Ascending aorta (tissue), 2 donors: ENCODE measurements at places on chromosomes 3 and 15.

- no peak for DNase-seq
These were observed 33.7 kb downstream of the CRYGS start for GRCh38 chr3:186510374-186511079.

- DNase-seq: no peak
These were observed 1.5 kb upstream of the RBM15B start for GRCh38 chr3:51389423-51390183.

- no peak for DNase-seq
These were observed 15.5 kb upstream of the SNRPA1 start for GRCh38 chr15:101310508-101310907.

DNA sequence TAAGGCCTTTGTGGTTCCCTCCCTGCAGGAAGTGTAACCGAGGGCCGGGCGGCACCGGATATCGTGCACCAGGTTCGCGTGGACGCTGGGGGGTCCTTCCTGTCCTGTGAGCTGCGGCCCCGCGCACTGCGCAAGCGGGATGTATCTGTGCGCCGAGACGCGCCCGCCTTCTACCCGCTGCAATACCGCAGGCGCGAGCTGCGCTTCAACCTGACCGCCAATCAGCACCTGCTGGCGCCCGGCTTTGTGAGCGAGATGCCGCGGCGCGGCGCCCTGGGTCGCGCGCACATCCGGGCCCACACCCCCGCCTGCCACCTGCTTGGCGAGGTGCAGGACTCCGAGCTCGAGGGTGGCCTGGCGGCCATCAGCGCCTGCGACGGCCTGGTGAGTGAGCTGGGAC is 35.9 kb downstream of the SAXO2 start:
- DNase-seq: no peak

DNA sequence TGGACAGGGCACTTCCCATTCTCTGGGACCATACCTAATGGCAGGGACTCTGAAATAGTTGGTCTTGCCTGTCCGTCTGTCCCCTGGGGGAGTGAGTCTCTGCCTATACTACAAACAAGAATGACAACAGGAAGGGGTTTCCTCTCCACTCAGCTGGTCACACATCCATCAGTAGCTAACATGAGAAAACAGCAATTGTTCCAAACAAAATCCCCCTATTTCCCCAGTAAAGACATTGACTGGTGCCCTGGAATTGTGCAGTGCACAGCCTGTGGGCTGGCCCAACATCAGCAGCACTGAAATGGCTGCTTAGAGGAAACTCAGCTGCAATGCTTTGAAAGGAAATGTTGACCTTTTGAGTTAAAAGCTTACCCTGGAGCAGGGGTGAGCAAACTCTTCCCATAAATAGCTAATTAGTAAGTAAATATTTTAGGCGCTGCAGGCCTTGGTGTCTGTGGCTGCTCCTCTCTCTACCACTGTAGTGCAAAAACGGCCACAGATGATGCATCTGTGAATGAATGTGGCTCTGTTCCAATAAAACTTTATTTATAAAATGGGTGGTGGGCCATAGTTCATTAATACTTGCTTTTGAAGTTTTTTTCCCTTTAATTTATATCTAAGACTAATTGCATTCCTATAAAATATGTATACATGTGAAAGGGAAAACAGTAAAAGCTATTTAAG is 174.3 kb downstream of the KLF13 start:
- no peak for DNase-seq
